ENCODE measurements at places on chromosomes 11 and 22. TPM values are rescaled to one million over a fixed set of nuclear protein-coding genes. Genes with fewer than 3 reads are reported as not detected.

DNA sequence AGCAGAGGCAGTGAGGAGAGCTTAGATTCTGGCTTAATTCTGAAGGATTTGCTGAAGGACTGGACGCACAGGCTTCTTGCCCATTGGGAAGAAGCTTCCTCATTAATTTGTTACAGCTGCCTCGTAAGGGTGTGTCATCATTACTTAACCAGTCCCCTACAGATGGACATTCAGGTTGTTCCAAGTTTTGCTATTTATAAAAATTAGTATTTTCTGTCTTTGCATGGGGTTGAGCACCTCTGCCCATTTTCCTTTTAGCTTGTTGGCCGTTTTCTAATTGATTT, 38.1 kb downstream of the CAPN1 start:
- no peak overlapping the region for H3K4me3 ChIP-seq
- no peak overlapping the region for H3K27ac ChIP-seq
- no peaks in the 10 kb centered on the region for H3K27me3 ChIP-seq
- no peaks in the 10 kb centered on the region for H3K36me3 ChIP-seq
- no peaks in the 10 kb centered on the region for H3K4me1 ChIP-seq

GRCh38 chr11:132471466-132471865, 1060.8 kb downstream of the OPCML start:
- no peak for DNase-seq
- no peak overlapping the region for H3K27ac ChIP-seq
- H3K4me1 ChIP-seq, result no peaks in the 10 kb centered on the region
- no peaks in the 10 kb centered on the region for H3K36me3 ChIP-seq
- no peaks in the 10 kb centered on the region for H3K27me3 ChIP-seq

DNA sequence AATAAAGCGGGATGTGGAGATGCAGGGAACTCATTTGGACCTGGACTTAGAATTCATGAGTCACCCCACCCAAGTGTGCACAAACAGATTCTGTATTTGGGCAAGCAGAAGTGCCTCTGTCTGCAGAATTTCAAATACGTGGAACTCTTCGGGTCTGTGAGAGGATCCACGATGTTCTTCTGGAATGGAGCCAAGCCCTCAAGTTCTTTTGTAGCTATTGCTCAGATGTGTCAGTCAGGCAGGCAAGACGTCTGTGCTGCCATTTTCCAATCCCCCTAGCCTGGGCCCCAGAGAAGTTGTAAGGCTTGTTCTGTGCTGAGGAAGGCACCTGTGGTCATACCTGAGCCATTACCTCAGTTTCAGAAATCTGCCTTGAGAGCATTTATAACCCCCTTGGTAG, 132.8 kb upstream of the RASSF10 start:
- no peak for DNase-seq
- H3K4me1 ChIP-seq, result no peaks in the 10 kb centered on the region
- H3K36me3 ChIP-seq, result no peaks in the 10 kb centered on the region
- H3K27ac ChIP-seq, result no peak overlapping the region

DNA sequence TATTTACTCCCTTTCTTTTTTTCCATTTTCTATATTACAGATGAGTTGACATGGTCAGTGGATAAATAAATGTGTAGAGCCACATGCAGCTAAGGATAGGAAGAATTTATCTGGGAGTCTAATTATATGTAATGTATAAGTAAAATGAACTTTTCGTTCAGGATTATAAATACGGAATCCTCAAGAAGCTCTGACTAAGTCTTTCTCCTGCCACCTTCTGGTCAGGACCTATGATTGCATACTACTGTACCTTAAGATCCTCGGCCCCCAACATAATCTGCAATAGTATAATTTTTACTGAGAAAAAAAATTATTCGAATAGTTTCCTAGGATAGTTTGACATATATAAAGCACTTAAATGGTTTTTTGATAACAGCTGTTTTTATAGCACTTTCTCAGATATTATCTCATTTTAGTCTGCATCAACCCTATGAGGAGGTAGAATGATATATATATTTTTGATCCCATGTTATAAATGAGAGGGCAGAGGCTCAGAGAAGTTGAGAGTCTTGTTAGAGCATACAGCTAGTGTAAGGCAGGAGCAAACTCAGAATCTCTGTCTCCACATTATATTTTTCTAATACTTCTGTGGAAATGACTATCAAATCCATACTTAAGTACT, 36.1 kb downstream of the CCDC90B start:
- peak; percentile 42 for DNase-seq
- H3K27ac ChIP-seq, result no peak overlapping the region
- no peaks in the 10 kb centered on the region for H3K27me3 ChIP-seq
- H3K4me3 ChIP-seq, result no peak overlapping the region

DNA sequence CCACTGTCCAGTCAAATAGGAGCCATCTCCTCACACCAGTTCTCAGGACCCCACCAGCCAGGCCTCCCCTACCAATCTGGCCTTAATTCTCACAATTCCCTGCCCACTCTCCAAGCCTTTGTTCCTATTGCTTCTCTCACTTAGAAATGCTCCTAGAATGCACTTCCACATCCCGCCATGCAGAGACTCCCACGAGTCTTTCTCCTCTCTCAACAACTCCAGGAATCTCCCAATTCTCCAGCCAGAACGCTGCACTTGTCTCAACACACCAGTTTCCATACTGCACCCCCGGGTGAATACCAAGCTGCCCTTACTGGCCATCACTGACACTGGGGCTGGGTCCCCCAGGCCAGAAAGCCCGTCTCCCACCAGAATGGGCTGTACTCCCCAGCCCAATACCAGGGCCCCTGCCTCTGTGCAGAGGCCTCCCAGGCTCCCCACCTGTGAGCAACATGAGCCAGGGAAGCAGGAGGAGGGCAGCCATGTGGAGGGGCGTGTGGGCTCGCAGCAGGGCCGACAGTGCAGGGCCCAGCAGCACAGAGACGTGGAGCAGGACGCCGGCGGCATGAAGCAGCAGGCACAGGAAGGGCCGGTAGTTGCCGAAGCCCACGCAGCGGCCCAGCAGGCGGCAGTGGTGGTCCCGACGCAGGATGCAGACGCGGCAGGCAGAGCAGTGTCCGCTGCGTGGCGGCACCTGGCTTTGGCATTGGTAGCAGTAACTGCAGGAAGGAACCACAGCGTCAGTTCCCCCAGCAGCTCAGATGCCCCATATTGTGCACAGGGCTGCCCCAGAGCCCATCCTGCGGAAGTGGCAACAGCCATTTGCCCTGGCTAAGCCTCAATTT, 2.4 kb downstream of the ZDHHC24 start:
- peak overlapping the region; percentile 75 for H3K4me3 ChIP-seq
- DNase-seq, result peak; percentile 78
- no peaks in the 10 kb centered on the region for H3K27me3 ChIP-seq
- peak overlapping the region; percentile 85 for H3K27ac ChIP-seq
- peaks cover 25% of the 10 kb centered on the region for H3K36me3 ChIP-seq

DNA sequence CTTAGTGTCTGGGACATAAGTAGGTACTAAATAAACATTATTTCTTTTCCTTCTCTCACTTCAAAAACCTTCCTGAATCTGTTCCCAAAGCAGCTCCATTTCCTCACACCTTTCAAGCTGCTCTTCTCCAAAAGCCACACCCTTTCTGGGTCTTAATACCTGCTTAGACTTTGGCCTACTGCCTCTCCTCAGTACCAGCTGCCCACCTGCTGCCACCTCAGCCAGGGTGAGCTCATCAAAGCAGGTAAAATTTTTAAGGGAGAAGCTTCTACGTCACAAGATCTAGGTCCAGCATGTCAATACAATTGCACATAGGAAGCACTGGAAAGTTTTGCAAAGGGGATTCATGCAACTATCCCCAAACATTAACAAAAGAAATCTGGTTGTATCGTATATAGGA, 108.4 kb downstream of the RPL27A start:
- H3K4me1 ChIP-seq, result no peaks in the 10 kb centered on the region
- H3K27me3 ChIP-seq, result no peaks in the 10 kb centered on the region
- DNase-seq, result no peak
- no peaks in the 10 kb centered on the region for H3K36me3 ChIP-seq
- no peak overlapping the region for H3K27ac ChIP-seq

- H3K36me3 ChIP-seq, result no peaks in the 10 kb centered on the region
- no peak overlapping the region for H3K4me3 ChIP-seq
- DNase-seq, result no peak
- H3K4me1 ChIP-seq, result no peaks in the 10 kb centered on the region
- H3K27ac ChIP-seq, result no peak overlapping the region
These were observed 24.3 kb upstream of the TENM4 start for GRCh38 chr11:79465160-79465559.

DNA sequence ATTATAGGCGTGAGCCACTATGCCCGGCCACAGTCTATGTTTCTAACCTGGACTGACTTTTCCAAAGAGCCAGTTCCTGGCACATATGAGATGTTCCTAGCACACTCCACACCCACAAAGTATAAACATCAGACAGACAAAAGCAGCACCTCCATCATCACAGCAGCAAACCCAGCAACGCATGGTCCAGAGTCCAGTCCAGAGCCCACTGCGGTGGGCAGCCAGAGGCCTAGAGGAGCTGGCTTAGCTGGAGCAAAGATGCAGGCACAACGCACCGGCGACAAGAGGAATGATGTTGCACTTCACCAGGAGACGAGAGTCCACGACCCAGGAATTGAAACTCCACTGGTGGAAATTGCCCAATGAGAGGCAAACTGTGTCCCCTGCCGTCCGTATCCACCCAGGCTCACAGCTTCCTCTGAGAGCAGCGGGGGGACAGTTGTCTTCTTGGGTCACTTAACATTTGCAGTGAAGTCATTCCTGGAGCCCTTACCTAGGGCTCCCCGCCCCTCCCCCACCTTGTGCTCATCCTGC, 36.6 kb downstream of the RPS6KA4 start:
- H3K4me1 ChIP-seq, result peaks cover 4% of the 10 kb centered on the region
- no peaks in the 10 kb centered on the region for H3K27me3 ChIP-seq
- H3K36me3 ChIP-seq, result no peaks in the 10 kb centered on the region
- no peak overlapping the region for H3K4me3 ChIP-seq
- no peak overlapping the region for H3K27ac ChIP-seq
- no peak for DNase-seq

GRCh38 chr11:96299155-96299888, 43.7 kb downstream of the MAML2 start:
- DNase-seq, result no peak
- no peaks in the 10 kb centered on the region for H3K27me3 ChIP-seq
- no peaks in the 10 kb centered on the region for H3K36me3 ChIP-seq

GRCh38 chr11:45678976-45679375, 13.6 kb upstream of the CHST1 start:
- no peak overlapping the region for H3K4me3 ChIP-seq
- no peaks in the 10 kb centered on the region for H3K36me3 ChIP-seq
- H3K27me3 ChIP-seq, result no peaks in the 10 kb centered on the region

DNA sequence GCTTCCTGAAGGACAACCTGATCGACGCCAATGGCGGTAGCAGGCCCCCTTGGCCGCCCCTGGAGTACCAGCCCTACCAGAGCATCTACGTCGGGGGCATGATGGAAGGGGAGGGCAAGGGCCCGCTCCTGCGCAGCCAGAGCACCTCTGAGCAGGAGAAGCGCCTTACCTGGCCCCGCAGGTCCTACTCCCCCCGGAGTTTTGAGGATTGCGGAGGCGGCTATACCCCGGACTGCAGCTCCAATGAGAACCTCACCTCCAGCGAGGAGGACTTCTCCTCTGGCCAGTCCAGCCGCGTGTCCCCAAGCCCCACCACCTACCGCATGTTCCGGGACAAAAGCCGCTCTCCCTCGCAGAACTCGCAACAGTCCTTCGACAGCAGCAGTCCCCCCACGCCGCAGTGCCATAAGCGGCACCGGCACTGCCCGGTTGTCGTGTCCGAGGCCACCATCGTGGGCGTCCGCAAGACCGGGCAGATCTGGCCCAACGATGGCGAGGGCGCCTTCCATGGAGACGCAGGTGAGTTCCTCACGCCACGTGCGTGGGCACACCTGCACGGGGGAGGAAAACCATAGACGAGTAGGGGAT, 1.5 kb downstream of the BCR start:
- H3K27ac ChIP-seq, result no peak overlapping the region
- no peaks in the 10 kb centered on the region for H3K36me3 ChIP-seq
- peak overlapping the region; percentile 91 for H3K4me3 ChIP-seq

- DNase-seq, result peak; percentile 31
- no peaks in the 10 kb centered on the region for H3K27me3 ChIP-seq
- H3K4me1 ChIP-seq, result no peaks in the 10 kb centered on the region
These were observed 27.6 kb downstream of the RIBC2 start for GRCh38 chr22:45441138-45441537.

- no peaks in the 10 kb centered on the region for H3K27me3 ChIP-seq
- H3K36me3 ChIP-seq, result peaks cover 10% of the 10 kb centered on the region
- H3K4me1 ChIP-seq, result peaks cover 18% of the 10 kb centered on the region
- H3K27ac ChIP-seq, result no peak overlapping the region
- no peak overlapping the region for H3K4me3 ChIP-seq
- no peak for DNase-seq
These were observed 24.7 kb downstream of the ARAP1 start for GRCh38 chr11:72727521-72727920.

DNA sequence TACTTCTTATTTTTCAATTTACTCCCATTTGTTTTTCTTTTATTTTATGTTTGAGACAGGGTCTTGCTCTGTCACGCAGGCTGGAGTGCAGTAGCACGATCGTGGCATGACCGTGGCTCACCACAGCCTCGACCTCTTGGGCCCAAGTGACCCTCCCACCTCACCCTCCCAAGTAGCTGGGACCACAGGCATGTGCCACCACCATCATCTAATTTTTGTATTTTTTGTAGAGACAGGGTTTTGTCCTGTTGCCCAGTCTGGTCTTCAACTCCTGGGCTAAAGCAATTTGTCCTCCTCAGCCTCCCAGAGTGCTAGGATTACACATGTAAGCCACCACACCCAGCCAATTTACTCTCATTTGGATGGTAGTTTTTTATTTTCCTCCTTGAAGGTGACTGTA, 679.3 kb upstream of the CCDC179 start:
- DNase-seq, result no peak
- no peaks in the 10 kb centered on the region for H3K36me3 ChIP-seq
- no peak overlapping the region for H3K4me3 ChIP-seq
- H3K4me1 ChIP-seq, result no peaks in the 10 kb centered on the region
- H3K27me3 ChIP-seq, result no peaks in the 10 kb centered on the region

DNA sequence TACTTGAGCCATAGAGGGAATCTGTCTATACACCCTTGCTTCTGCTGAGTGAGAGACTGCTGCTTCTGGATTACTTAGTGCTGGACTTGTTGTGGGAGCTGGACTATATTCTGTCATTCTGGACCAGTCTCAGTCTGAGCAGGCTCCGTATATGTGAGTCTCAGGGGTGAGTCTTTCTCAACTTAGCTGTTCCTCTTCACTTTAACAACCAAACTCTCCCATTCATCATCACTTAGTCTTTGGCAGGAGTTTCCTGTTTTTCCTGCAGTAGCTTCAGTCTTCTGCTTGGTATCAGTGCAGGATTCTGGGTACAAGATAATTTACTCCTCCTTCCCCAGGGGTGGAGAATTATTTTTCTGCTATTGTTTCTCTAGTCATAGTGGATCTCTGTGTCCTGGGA, 779.5 kb downstream of the METTL15 start:
- no peak for DNase-seq
- H3K4me3 ChIP-seq, result no peak overlapping the region
- no peaks in the 10 kb centered on the region for H3K4me1 ChIP-seq
- H3K36me3 ChIP-seq, result no peaks in the 10 kb centered on the region
- H3K27me3 ChIP-seq, result no peaks in the 10 kb centered on the region
- no peak overlapping the region for H3K27ac ChIP-seq

- peaks cover 13% of the 10 kb centered on the region for H3K4me1 ChIP-seq
- DNase-seq, result no peak
- no peaks in the 10 kb centered on the region for H3K27me3 ChIP-seq
- peaks cover 2% of the 10 kb centered on the region for H3K36me3 ChIP-seq
These were observed 8.3 kb downstream of the APOBEC3D start for GRCh38 chr22:39029227-39029626.

The SCGB1C1 gene
- not detected for total RNA-seq

The BRSK2 gene
- 0.42 TPM for total RNA-seq

The SPI1 gene
- 0.57 TPM for total RNA-seq

The GP1BB gene
- total RNA-seq, result 6.4 TPM

The RELA gene
- total RNA-seq, result 295 TPM

The MS4A15 gene
- total RNA-seq, result not detected

The ARRB1 gene
- total RNA-seq, result 36.1 TPM

The MMP13 gene
- not detected for total RNA-seq

The HEPHL1 gene
- total RNA-seq, result not detected
